ENCODE measurements at places on chromosomes 1 and 21.

DNA sequence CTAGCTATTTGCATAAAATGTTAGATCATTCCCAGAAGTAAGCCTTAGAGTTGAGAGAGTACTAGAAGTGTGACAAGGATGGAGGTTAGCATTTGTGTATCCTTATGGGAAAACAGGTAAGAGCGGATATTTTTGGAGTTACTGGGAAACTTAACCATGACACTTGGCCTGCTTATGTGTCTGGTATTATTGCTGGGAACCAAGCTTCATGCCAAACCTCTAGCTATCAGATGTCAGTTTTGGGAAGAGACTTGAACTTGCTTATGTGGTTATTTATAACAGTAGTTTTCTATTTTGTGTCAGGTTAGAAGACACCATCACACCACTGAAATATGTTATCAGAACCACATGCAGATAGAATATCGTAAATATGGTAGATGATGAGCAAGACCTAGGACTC is 230.3 kb upstream of the SGIP1 start:
- DNase-seq: no peak

DNA sequence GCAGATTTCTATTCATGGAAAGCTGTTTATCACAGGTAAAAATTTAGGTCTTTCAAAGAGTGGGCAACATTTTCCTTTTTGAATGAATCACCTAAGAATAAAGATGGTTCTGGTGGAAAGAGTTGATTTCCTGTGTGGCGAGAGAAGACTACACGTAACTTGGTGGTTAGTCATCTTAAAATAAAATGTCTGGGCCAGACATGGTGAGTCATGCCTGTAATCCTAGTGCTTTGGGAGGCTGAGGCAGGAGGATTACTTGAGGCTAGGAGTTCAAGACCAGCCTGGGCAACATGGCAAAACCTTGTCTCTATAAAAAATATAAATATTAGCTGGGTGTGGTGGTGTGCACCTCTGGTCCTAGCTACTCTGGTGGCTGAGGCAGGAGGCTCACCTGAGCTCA is 65.7 kb downstream of the DISP1 start:
- DNase-seq: no peak

DNA sequence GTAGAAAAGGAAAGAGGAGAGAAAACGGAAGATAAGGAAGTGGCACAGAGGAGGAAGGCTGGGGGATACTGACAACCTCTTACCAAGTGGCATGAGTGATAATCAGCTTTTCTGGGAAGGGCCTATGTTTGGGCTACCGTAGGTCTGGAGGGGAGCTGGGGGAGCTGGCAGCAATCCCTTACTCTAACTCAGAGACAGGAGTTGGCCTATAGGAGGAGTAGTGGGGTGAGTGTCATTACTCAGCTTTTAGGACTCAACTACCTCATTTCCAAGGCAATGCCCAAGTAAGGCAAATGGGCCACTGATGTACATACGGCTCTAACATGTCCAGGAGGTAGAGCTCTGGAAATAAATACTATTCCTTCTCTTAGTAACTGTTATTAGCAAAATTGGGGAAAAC is 48.7 kb upstream of the DMRTA2 start:
- DNase-seq: no peak

- no peak for DNase-seq
These were observed 299.1 kb upstream of the DEPDC1 start for GRCh38 chr1:68795956-68796355.

GRCh38 chr1:46553506-46553905 is 2.1 kb upstream of the KNCN start:
- no peak for DNase-seq

GRCh38 chr1:107933736-107934135 is 31.2 kb downstream of the VAV3 start:
- DNase-seq: no peak

- DNase-seq: no peak
These were observed 5.3 kb upstream of the ECE1 start for GRCh38 chr1:21295545-21295944.

DNA sequence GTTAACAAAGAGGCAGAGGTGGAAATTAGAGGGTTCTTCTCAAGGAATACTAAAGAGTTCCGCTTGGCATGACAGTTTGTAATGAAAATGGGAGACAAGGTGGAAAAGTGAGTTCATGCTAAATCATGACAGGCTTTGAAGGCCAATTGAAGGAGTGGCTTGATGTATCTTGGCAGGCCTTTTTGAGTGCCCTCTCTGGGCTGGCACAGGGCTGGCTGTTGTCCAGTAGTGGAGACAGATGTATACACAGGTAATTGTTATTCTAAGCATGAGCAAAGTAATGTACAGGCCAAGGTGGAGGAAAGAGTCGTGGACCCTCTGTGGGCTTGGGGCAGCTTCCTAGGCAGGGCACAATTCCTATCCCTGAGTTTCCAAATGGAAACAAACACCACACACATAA is 196.7 kb upstream of the GALNT2 start:
- no peak for DNase-seq

GRCh38 chr1:91712981-91713841 is 172.7 kb downstream of the TGFBR3 start:
- DNase-seq: no peak

DNA sequence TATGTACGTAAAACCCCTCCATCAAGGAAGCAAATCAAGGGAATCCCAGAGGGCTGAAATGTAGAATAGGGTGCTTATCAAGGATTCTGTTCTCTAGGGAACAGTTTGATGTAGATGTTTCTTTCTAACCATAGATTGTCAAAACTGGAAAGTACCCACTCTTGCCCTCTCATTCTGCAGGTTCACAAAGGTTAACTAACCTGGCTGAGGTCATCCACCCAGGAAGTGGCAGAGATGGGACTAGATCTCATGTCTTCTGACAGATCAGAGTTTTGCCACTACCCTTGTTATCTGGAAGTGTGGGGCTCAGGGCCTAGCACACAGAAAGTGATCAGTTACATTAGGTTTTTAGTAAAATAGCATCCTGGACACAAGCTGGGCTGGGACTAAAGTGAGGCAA is 47.4 kb downstream of the GFI1 start:
- no peak for DNase-seq

DNA sequence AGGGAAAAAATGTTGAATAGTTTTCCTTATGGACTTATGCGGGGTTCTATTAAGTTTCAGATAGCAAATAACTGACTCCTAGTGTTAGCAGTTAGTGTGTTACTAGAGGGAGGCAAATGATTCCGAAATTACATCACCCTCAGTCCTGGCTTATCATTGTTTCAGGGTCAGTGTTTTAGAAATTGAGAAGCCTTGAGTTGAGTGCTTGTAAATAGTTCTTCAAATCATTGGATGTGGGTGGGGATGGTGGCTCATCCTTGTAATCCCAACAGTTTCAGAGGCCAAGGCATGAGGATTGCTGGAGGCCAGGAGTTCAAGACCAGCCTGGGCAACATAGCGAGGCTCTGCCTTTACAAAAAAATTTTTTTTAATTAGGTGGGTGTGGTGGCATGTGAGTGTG is 21.3 kb downstream of the SOAT1 start:
- no peak for DNase-seq

GRCh38 chr1:218568962-218569550 is 223.9 kb downstream of the TGFB2 start:
- no peak for DNase-seq

GRCh38 chr1:59845091-59845490 is 30.3 kb downstream of the HOOK1 start:
- no peak for DNase-seq

- DNase-seq: no peak
These were observed 7.6 kb upstream of the ZNF326 start for GRCh38 chr1:89987159-89987819.

- DNase-seq: no peak
These were observed 48.0 kb upstream of the COG2 start for GRCh38 chr1:230594214-230594773.

DNA sequence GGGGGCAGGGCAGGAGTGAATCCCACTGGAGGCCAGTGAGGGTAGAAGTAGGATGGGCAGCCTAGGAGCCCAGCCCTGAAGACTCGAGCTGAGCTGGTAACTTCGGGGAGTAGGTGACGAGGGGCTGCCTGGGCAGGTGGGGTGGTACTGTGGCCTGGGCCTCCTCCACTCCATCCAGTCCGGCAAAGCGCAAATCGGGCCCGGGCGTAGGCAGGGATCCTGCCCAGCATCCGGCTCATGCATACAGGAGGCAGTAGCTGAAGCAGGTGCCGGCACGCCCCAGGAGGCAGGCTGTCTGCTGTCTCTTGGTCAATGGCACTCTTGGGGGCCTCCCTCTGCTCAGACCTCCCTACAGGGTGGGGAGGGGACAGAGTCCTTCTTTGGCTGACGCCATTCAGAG is 1.3 kb upstream of the TNFRSF25 start:
- no peak for DNase-seq

DNA sequence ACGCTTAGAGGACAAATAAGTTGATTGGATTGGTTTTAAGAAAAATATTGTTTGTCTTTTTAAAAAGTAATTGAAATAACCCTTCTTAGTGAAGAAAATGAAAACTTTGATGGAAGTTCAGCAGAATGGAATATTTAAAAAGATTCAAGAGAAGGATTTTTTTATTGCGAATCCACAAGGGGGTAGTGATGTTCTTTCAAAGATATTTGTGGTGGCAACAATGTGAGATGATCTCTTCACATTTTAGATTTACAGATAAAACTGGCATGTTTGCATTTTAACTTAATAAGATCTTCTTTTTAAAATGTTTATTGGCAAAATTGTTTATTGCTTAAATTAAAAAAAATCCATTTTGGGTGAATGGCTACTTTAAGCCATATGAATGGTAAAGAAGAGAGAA is 8.9 kb downstream of the CAMTA1 start:
- DNase-seq: no peak

- no peak for DNase-seq
These were observed 132.3 kb downstream of the GABPA start for GRCh38 chr21:25867061-25867460.

DNA sequence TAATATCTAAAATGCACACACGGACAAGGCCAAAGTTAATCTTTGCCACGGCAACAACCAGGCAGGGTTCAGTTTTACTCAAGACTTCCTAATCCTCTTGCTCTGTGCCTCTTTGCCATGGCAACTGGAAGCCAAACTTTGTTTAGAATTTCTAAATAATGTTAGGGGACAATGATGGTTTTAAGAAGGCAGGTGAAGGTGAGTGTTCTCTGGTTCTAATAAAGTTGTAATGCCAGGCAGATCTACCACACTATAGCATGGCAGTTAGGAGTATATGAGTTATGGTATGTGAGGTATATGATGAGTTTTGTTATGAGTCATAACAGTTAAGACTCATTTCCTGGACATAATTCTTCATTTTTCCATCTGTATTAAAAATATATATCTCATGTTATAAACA is 2.7 kb downstream of the PTPRC start:
- no peak for DNase-seq

DNA sequence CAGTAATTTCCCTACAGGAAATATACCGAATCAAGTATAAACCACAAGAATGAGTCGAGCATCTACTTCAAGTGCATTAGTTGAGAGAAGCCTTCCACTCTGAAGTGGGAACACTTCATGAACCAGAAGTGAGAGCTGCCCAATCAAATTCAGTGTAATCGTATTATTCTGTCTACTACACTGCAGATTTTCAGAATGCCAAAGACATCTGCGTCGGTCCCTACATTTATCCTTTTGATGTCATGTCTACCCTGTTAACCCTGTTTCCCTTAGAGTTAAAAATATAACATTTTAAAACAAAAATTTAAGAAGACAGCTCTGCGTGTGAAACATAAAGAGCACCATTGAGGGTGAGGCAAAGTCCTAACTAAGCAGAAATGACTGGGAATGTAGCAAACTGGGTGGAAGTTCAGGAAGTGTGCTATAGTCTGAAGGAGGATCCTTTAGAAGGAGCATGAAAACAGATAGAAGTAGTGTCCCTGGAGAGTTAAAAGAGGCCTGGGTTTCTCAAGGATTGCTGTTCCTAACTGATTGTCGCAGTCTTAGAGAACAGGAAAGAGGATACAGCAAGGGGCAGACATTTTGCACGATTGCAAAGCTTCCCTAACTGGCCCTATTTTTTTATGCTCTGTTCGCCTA is 291.2 kb downstream of the PTPRC start:
- no peak for DNase-seq

- no peak for DNase-seq
These were observed 9.7 kb upstream of the KRTAP7-1 start for GRCh38 chr21:30839304-30839703.

GRCh38 chr1:40478276-40478675 is 1.2 kb downstream of the ZFP69 start:
- no peak for DNase-seq

DNA sequence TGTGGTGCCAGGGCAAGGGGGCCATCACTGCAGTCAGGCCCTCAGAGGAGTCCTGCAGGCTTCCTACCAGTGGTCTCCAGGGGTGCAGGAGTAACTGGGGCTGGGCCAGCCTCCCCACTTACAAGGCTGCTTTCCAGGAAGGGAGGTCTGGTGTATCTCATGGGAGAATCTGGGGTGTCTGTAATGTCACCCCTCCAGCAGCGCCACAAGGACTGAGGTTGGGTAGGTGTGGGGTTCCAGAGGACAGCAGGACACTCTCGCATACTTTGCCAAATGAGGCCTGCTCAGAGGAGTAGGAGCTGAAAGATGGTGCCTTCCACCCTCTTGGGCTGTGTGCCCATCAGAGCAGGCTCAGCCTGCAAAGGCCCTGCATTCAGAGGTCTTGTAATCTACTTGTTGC is 46.9 kb downstream of the TNNT2 start:
- no peak for DNase-seq

- DNase-seq: no peak
These were observed 30.8 kb downstream of the PRPF38A start for GRCh38 chr1:52435211-52435610.

- no peak for DNase-seq
These were observed at the start of gene TMEM54 for GRCh38 chr1:32900956-32901822. TMEM54 (minus strand) TSS chr1:32901389; CDS start chr1:32901238, 151 bp downstream.

- no peak for DNase-seq
These were observed 1.4 kb downstream of the ESRRG start for GRCh38 chr1:216721863-216722262.

DNA sequence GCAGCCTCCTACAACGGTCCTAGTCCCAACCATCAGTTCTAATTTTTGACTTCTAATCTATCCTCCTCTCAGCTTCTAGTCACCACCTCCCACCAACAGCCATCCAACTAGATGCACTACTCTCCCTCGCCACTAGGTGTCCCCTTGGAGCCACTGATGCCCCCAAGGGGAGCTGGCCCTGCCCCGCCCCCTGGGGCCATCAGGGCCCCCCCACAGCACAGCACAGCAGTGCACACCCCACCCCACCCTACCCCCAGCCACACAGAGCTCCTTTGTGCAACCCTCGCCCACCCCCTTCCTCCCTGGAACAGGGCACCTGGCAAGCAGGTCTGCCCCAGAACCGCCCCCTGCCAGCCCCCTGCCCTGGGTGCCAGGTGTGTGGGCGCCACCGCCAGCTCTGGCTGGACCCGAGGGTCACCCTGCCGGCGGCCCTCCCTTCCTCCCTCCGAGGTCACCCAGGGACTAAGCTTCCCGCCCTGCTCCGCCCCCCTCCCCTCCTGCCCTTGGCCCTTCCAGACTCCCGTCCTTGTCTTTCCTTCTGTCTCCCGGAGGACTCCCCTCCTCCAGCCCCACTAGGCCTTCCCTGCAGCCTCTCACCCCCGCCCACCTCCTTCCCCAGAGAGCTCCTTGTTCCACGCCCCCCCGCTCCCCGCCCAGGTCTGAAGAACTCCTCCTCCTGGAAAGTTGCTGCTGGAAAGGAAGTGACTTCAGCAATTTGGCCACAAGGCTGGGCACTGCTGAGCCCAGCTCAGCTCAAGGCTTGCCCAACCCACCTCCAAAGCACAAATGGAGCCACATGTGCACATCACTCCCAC is 47.0 kb downstream of the AHDC1 start:
- peak; percentile 51 for DNase-seq

All from activated naive CD4-positive, alpha-beta T cell (primary cell).